ENCODE measurements at places on chromosomes 2 and 18.

DNA sequence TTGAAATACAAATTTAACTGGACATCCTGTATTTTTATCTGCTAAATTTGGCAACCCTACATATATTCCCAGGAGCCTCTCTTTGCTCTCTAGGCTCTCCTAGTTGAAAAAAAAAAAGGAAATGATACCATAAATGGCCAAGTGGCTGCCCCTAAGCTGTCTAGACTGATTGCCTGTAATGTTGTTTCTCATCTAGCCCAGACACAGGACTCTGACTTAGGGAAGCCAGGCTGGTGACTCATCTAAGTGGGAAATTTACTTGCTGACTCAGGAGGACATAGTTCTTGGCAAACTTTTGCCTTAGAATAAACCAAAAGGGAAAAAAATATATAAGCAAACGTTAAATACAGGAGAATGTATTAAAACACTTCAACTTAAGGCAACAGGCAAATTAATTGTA, 14.6 kb upstream of the ITGAV start:
- DNase-seq = no peak

GRCh38 chr18:39449566-39449965, 1884.0 kb upstream of the CELF4 start:
- no peak for DNase-seq

GRCh38 chr2:132438691-132439090, 22.1 kb downstream of the GPR39 start:
- no peak for DNase-seq

DNA sequence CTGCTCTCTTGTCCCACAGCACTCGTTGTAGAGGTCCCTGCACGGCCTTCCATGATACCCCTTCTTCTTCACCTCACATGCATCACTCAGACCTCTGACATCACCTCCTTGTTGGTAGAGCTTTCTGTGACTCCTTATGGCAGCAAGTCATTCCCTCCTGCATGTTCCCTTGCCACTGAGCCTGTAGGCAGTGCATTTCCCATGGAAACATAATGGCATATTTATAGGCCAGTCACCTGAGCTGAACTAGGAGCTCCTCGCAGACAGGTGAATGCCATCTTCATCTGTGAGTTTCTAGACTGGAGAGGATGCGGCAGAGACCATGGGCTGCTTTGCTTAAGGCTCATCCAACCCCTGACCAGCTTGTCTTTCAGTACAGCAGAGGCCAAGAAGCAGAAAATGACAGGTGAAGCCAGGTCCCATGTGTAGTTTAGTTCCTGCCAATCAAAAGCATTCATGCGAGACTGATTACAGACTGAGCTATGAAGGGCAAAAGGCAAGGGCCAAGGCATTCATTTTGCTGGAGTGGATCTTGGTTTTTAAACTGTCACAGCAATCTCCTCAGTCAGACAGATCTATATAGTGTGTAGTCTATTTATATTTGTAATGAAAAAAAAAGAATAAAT, 59.4 kb upstream of the NEDD4L start:
- no peak for DNase-seq

- no peak for DNase-seq
Observed at GRCh38 chr2:158828378-158829164, 33.5 kb downstream of the DAPL1 start.

GRCh38 chr18:11972371-11973174, 8.7 kb upstream of the IMPA2 start:
- DNase-seq = no peak

DNA sequence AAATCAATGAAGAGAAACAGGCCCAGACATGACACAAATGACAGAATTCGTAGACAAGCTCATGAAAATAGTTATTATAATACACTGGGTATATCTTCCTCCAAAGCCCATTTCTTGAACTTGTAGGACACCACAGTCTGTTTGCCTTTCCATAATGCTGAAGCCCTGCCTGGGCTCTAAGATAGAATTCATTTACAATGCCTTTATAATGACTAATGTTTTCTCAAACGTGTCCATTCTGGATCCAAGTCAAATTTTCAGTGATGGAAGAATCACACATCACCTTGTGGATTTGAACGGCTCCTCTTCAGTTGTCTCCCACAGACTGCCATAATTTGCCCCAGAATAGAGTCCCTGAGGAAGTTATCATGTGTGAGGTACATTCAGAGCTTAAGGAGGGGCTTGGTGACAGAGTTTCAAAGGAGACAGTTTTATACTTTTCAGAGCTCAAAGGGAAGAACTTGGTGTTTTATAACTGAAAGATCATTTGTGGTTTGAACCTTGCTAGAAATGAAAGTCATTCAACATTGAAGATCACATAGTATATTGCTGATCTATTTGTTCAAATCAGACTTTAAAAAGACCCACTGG, 38.2 kb downstream of the CASP8 start:
- no peak for DNase-seq

DNA sequence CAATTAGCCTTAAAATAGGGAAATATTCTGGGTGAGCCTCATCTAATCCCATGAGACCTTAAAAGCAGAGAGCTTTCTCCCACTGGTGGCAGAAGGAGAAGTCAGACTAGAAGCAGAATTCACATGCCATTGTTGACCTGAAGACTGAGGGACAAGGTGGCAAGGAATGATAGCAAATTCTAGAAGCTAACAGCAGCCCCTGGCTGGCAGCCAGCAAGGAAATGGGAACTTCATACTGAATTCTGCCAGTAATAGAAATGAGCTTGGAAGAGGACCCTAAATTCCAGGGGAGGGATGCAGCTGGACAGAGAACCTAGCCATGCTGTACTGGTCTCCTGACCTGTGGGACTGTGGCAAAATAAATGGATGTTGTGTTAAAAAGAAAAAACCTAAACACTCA, 19.5 kb downstream of the B3GNT7 start:
- no peak for DNase-seq

DNA sequence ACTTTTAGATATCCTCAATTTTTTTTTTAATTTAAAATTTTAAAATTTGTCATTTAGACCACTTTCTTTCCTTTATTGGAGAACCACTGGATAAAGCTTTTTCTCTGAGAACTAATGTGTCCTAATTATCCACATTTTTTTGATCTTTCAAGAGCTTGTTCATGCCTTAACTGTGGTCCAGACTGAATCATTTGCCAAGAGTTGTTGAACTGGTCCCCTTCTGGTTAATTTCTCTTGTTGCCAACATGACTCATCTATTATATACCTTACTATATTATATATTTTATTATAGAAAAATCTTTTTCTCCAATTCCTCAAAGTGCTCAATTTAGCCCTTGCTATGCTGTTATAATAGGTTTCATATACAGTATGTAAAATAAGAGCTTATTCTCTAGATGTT, 53.1 kb upstream of the TMEM87B start:
- DNase-seq = no peak

GRCh38 chr18:2654928-2655177, 673 bp upstream of the SMCHD1 start:
- peak; percentile 80 for DNase-seq

DNA sequence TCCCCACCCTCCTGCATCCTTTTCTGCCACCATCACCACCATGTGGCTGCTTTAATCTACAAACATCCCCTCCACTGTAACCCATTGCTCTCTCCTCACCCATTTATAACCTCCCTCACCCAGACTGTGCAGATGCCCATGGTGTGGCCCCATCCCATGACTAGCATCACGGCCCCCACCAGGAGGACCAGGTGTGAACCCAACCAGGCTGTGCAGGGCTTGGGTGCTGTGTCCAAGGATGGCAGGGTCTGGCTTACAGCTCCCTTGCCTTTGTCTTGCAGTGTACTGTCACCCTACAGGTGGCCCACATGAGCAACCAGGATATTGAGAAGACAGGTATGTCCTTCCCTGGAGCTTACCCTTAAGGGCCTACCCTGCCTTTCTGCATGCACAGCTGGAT, 6.8 kb downstream of the FER1L5 start:
- no peak for DNase-seq

DNA sequence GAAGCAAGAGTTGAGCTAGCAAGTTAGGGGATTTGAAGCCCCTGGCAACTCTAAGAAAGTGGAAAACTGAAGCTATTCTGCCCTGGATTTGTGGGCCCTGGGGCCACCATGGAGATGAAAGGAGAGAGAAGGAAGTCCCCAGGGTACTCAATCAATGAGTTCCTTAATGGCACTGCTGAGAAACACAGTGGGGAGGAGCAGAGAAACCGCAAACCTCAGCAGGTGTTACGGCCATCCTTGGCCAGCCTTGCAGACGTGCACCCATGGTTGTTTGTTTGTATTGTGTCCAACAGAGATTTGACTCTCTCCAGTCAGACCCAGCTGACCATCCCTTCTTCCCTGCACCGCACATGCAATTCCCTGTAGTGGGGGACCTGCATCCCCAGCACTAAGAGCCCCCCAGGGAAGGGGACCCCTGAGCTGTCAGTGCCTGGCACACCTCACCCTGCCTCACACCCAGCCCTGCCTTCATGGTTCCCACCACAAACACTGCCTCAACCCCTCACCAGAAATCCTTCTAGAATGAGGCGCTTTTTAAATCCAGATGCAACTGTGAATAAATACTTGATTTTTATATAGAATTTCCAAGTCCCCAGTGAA, 255.3 kb downstream of the SH3BP4 start:
- DNase-seq = no peak

GRCh38 chr2:37365669-37366068, 21.2 kb downstream of the QPCT start:
- DNase-seq = no peak

- DNase-seq = no peak
Observed at GRCh38 chr2:130798472-130799218, 38.1 kb upstream of the ARHGEF4 start.

DNA sequence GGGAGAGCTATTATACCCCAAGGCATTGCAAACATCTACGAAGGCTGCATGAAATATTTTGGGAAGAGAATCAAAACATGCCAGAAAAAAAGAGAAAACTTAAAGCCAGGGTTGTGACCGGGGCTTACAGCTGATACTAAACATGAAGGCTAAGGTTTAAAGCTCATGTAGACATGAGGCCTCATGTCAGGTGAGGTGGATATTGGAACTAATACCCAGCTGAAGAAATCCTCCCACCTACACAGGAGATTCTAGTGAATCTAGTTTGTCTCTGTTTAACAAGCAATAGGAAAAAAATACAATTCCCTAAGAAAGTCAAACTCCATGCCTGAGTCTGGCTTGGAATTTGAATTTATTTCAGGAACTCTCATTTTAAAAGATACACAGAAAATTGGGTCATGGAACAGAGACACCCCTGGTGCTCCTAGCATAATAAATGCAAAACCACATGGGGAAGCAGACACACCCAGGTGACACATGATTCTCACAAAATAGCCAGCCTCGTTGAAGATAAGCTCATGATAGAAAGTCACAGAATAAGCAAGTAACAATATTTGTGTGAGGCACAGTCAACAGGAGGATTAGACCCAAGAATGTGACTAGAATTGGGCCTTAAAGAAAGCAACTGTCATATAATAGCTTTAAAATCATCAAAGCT, 42.2 kb downstream of the UPP2 start:
- DNase-seq = no peak

DNA sequence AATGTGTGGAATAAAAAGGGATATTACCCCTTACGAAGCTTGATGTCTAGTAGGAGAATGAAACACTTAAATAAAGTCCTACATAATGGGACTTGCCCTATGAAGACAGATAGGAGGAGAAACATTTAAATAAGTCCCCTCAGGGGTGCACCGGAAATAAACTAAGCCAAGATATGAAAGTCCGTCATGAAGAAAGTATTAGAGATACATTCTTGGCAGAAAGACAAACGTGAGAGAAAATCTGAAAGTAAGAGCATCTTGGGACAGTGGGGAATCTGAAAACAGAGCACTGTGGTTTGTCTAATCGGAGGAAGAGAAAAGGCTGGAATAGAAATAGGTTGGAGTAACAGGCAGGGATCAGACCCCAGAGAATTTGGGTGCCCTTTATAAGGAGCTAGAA, 516.9 kb upstream of the DSEL start:
- no peak for DNase-seq

- no peak for DNase-seq
Observed at GRCh38 chr2:31387850-31388249, 26.7 kb downstream of the XDH start.

GRCh38 chr18:26089293-26090129, 902 bp downstream of the SS18 start:
- no peak for DNase-seq

- DNase-seq = no peak
Observed at GRCh38 chr2:22800412-22800811, 584.6 kb upstream of the KLHL29 start.

- no peak for DNase-seq
Observed at GRCh38 chr2:202758604-202759003, 113.0 kb downstream of the ICA1L start.

GRCh38 chr18:67805261-67805660, 288.7 kb upstream of the DSEL start:
- no peak for DNase-seq

DNA sequence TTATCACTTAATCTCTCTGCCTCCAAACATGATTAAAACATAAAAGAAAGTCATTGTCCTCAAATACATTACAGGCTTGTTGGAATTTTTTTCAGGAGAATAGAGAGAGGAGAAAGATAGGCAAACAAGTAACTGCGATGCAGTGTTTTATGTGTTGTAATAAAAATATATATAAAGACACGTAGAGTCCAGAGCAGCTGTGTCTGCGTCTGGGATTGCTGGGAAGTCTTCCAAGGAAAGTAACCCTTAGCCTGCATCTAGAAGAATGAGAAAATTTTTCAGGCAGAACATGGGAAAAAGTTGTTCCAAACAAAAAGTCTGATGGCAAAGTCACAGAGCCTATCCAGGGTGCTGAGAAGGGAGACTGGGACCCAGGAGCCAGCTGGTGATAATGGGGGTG, 91.8 kb upstream of the ST6GAL2 start:
- no peak for DNase-seq

- no peak for DNase-seq
Observed at GRCh38 chr2:180572346-180572745, 408.1 kb upstream of the UBE2E3 start.

DNA sequence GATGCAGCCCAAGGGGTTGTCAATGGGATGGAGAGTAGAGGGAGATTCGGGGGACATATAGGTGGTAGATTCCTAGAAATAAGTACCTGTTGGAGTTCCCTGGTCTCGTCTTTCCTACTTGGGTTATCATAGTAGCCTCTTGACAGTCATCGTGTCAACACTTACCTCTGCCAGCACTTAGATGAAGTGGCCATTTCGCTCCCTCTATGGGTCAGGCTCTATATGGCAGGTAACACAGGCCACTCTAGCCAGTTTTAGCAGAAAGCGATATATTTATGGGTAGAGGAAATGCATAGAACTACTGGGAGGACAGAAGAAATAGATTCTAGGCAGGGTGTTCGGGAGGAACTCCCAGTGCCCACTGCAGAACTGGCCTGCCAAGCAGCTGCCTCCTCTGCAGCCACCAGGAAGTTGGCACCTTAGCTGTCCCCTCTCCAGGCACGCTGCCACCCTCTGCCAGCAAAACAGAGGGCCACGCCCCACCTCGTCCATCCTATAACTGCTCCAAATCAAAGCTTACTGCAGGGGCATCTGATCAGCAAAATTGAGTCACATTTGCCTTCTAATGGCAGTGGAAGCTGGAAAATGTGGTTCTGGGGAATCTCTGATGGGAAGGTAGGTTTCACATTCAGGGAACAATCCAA, 181.3 kb downstream of the INSIG2 start:
- no peak for DNase-seq

Measured in T follicular helper cell (primary cell).